Heart left ventricle (tissue), 16 donors: ENCODE measurements at places on chromosomes 6 and 20. TPM values are rescaled to one million over a fixed set of nuclear protein-coding genes. Genes with fewer than 3 reads are reported as not detected.

The SCRT2 gene
- total RNA-seq = not detected

The NINL gene
- 1.6 TPM for total RNA-seq

The ADAT2 gene
- 2.0 TPM for total RNA-seq

The OR2B2 gene
- not detected for total RNA-seq

The PSMA7 gene
- total RNA-seq = 236 TPM

The FAM209B gene
- total RNA-seq = not detected

The TRIM31 gene
- not detected for total RNA-seq

The CTCFL gene
- total RNA-seq = not detected

The OR2H2 gene
- total RNA-seq = not detected

The NRN1 gene
- total RNA-seq = 9.7 TPM

The PRICKLE4 gene
- total RNA-seq = 1.5 TPM

The TAF11 gene
- total RNA-seq = 21.8 TPM

The KIF25 gene
- not detected for total RNA-seq

The PRSS35 gene
- not detected for total RNA-seq

The TSPO2 gene
- not detected for total RNA-seq

The CAP2 gene
- 126 TPM for total RNA-seq

The RUNX2 gene
- total RNA-seq = 2.3 TPM

The HLA-DRB1 gene
- total RNA-seq = 50.1 TPM

The ATRN gene
- 37.3 TPM for total RNA-seq

The TREM2 gene
- 27.1 TPM for total RNA-seq

The ORC3 gene
- 27.2 TPM for total RNA-seq

The PAK5 gene
- total RNA-seq = not detected

The BTN1A1 gene
- total RNA-seq = not detected

The C20orf204 gene
- 0.56 TPM for total RNA-seq

The PPP1R14C gene
- 64.8 TPM for total RNA-seq

The CASS4 gene
- total RNA-seq = 0.49 TPM

The SAMD5 gene
- 0.64 TPM for total RNA-seq
